ENCODE measurements at places on chromosomes 2 and 18. TPM values are rescaled to one million over a fixed set of nuclear protein-coding genes. Genes with fewer than 3 reads are reported as not detected.

DNA sequence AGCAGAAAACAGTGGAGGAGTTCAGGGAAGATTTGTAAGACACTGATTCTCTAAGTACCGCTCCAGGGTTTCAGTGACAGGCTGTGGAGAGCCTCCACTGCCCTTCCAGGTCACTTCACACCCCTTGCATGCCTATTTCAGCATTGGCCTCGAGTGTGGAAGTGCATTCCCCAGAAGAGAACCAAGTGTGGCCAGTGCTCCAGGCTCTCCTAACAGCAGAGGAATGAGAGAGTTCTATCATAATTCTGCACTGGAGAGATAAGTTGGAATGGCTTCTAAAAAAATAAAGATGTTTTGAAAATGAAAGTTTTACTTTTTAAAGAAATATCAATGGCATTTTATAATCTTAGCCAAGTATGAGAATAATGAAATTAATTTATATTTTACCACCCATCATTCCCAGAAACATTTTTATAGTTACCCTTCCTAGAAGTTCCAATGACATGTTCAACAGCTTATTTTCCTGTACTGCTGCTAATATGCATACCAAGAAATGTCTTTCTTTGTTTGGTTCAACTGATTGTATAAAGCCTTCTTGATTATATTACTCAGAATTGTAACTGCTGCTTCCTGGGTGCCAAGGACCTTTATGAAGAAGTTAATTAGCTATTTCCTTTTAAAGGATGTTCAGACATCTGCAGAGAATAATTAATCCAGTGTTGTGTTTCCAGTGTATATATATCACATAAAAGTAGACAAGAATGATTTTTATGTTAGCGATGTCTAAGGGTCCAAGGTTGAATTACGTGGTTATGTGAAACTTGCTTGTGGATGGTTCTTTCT, 61.0 kb upstream of the SERPINE2 start:
- no peak for DNase-seq

WNT10A gene
- not detected for polyA plus RNA-seq

DNA sequence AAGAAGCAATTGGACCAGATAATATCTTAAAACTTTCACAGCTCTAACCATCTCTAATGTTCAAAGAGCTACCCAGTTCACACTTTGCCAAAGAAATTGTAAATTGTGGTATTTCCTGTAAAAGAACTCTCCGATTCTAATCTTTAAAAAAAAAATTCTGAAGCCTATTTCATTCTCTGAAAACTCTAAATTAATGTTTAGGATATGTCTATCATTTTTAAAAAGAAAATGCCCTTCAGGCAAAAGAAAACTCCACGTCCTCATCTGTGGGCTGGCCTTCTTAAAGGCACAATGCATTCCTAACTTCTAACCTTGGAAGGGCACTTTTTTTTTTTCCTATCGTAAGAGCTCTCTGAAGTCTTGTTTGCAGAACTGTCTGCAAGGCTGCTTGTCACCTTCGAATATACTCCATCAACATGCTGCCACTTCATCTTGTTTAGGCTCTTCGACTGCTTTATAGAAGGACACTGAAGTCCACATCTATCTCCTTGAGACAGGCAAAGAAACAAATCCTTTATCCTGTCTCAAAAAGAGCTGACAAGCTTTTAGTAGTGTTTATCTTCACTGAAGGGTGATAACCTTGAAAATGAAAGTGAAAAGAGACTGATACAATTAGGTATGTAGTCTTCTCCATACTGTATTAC, 124.3 kb upstream of the SLC39A10 start:
- no peak for DNase-seq

TCF7L1 gene
- 13.0 TPM for polyA plus RNA-seq

DNA sequence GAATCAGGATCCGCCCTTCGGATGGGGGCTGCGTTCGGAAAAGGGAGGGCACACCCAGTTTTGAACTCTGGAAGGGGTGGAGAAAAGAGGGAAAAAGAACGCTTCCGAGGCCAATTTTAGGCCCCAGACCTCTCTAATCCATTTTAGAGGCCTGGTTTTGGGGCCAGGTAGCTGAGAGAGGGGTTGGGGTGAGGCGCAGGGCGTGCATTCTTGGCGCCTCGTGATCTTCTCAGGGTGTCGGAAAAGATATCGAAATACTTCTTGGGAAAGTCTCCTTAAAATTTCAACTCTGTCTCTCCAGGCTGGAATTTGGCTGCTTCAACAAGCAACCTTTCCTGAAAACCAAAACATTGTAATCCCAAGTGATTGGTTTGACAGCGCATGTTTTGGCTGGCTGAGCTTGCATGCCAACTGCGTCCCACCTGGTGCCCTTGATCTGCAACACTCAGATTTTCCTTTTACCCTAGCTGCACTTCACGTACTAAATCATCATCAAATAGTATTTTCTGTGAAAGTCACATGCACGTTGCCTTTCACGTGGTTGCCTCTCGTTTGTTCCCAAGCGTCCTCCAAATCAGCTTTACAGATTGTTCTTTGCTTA, 864 bp upstream of the XPO1 start:
- DNase-seq = peak; percentile 53

CDH20 gene
- 0.05 TPM for polyA plus RNA-seq

RNF125 gene
- polyA plus RNA-seq = 2.7 TPM

- DNase-seq = no peak
Measured at GRCh38 chr2:47145466-47145865, 9.6 kb downstream of the STPG4 start.

HOXD3 gene
- 0.16 TPM for polyA plus RNA-seq

DNA sequence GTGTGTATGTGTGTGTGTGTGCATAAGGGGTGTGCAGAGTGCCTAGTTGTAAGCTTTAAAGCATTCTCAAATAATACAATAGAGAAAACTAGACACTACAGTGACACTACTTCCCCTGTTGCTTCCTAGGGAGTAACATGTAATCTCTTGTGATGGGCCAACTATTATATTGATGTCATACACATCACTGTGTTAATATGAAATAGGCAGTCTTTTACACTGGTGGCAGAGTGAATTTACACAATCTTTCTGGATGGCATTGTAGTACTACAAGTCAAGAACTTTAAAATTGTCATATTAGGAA, 488.0 kb upstream of the ZEB2 start:
- DNase-seq = no peak

DNA sequence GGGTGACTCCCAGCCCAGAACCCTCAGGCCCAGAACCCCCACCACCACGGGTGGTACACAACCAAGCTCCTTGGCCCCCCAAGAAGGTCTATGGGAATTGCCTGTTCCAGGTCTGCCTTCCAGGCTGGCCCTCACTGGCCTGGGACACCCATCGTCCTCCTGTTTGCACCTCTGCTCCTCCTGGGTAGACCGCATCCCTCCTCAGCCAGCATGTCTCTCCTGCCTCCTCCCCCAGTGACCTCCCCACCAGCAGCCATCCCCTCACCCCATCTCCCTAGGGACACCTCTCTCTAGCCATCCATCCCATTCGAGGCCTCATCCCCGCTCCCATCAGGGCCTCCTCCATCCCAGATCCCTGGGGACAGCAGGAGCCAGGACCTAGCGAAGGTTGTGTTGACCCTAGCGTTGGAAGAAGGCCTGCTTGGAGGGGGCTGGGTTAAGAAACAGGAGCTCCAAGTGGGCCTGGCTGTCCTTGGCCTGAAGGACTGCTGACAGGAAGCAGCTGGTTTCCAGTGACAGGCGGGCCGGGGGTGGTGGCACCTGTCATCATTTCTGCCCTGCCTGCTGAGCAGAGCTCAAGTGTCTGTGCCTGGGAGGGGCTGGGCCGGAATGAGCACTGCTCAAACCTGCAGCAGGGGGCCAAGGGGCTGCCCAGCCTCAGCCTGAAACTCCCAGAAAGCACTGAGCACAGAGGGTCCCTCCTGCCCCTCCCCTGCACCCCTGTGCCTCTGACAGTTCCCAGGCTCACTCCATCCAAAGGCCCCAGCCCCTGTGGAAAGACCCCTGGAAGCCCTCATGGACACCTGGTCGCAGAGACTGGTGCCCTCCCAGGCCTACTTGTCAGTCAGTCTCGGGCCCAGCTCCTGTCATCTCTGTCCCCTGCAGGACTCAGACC, 96.0 kb upstream of the OTOS start:
- DNase-seq = peak; percentile 60

DNA sequence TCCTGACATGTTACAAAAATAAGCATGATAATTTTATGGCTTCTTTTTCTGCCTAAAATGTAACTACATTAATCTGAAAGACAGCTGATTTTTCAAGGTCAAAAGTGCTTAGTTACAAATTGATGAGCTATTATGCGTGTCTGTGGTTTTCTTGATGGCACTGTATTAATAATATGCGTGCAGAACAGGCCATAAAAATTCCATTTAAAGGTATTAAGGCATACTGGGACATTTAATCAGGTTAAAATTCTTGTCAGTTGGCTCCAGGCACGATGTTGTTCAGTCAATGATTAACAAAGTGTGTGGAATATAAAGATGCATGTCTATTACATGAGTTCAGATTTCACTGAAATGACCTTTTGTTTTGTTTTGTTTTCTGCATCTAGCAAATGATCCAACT, 420.1 kb upstream of the ZNF804A start:
- DNase-seq = no peak

DNA sequence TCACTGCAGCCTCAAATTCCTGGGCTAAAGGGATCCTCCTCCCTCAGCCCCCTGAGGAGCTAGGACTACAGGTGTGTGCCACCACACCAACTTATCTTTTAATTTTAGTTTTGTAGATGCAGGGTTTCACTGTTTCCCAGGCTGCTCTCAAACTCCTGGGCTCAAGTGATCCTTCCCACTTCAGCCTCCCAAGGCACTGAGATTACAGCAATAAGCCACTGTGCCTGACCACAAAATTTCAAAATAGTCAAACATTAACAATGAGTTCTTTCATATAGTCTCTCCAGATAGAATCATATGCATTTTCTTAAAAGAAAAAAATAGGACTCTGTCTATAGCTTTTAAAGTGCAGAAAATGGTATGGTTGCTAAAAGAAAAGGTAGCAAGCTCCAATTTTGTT, 24.9 kb upstream of the PID1 start:
- DNase-seq = no peak

GRCh38 chr2:48768669-48769068, 13.1 kb upstream of the LHCGR start:
- DNase-seq = no peak

DNA sequence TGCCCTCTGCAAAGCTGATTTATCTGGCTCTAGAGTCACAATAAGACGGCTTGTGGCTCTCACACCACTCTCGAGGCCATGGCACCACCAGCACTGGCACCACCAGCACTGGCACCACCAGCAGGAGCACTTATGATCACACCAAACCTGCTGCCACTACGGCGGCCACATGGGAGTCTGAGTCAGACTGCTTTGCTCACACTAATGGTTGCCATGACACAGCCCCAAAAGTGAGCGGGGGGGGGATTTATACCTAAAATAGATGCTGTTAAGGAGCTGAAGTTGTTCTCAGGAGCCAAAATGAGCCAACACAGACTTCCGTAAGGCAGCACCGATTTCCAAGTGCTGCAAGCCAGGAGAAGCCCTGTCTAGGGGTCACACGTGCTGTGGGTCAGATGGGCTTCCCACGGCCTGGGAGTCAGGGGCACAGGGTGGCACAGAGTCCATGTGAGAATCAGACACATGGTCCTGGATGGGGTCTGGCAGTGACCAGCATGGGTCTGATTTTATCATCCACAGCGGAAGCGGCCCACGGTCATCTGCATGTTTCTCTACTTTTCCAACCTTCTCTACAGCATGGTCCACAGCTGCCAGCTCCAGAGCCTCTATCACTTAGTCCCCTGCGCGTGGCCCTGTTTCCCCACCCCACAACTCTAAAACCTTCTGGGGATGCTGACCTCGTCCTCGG, 16.7 kb downstream of the DNMT3A start:
- peak; percentile 74 for DNase-seq

GRCh38 chr2:112891385-112891831, 19.6 kb upstream of the IL37 start:
- DNase-seq = no peak

DNA sequence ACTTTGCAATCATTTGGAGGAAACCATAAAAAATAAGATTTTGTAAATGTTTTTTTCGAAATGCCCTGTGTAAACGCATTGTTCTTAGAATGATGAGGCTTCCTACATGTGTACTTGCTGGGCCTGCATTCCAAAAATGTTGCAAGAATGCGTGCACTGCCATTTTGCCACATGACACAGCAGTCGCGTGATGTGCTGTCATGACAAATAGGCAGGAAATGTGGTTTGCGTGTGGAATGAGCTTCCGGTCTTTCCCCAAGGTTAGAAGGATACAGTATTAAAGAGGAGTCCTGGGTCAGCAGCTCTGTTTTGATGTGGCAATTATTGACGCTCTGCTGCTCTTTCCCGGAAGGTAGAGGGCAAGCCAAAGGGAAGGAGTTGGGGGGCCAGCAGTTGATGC, 18.1 kb upstream of the SERPINB2 start:
- DNase-seq = no peak

DNA sequence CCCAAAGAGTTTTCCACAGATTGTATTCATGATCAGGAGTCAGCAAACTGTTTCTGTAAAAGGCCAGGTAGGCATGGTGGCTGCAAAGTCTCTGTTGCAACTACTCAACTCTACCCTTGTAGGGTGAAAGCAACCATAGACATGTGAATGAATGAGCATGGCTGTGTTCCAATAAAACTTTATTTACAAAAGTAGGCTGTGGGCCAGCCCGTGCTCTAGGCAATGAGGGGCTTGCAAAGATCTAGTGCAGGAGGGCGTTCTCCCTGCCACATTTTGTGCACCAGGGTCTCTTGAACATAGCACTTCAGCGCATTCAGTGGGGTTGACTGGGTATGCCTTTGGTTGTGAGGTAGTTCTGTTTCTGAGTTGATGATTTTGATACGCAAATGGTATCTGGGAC, 85.8 kb downstream of the ST6GAL2 start:
- DNase-seq = no peak

- DNase-seq = no peak
Measured at GRCh38 chr2:240809276-240809675, 10.7 kb downstream of the KIF1A start.

HOXD9 gene
- 0.09 TPM for polyA plus RNA-seq

GRCh38 chr2:7338961-7339360, 421.7 kb downstream of the RNF144A start:
- DNase-seq = no peak

- no peak for DNase-seq
Measured at GRCh38 chr2:80670763-80671162, 366.2 kb upstream of the LRRTM1 start.

- no peak for DNase-seq
Measured at GRCh38 chr2:210207929-210208328, 17.3 kb downstream of the ACADL start.

DNA sequence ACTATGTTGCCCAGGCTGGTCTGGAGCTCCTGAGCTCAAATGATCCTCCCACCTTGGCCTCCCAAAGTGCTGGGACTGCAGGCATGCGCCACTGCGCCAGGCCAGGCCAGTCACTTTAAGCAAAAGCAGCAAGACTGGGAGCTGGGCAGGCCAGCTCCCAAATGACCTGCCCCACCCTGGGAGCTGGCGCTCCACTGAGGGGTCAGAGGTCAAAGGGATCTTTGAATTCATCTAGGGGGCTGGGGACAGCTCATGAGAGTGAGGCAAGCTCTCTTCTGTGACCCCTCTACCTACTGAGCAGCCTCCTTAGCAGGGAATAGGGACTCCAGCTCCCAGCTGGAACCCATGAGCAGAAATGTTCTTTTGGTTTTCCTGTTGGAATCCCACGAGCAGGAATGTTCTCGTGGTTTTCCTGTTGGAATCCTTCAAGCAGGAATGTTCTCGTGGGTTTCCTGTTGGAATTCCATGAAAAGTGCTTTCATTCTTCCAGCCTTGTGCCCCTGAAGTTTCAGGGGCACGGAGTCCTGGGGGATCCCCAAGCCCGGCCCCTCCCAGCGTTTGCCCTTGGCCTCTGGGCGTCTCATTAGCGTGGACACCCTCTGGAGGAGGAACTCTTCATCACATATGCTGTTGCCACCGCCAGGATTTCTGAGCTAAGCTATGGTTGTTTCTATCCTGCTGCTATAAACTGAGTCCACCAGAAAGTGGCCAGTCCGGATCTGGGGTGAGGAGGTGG, 162.0 kb upstream of the HAAO start:
- peak; percentile 76 for DNase-seq
